ENCODE measurements at places on chromosomes 13 and 19.

DNA sequence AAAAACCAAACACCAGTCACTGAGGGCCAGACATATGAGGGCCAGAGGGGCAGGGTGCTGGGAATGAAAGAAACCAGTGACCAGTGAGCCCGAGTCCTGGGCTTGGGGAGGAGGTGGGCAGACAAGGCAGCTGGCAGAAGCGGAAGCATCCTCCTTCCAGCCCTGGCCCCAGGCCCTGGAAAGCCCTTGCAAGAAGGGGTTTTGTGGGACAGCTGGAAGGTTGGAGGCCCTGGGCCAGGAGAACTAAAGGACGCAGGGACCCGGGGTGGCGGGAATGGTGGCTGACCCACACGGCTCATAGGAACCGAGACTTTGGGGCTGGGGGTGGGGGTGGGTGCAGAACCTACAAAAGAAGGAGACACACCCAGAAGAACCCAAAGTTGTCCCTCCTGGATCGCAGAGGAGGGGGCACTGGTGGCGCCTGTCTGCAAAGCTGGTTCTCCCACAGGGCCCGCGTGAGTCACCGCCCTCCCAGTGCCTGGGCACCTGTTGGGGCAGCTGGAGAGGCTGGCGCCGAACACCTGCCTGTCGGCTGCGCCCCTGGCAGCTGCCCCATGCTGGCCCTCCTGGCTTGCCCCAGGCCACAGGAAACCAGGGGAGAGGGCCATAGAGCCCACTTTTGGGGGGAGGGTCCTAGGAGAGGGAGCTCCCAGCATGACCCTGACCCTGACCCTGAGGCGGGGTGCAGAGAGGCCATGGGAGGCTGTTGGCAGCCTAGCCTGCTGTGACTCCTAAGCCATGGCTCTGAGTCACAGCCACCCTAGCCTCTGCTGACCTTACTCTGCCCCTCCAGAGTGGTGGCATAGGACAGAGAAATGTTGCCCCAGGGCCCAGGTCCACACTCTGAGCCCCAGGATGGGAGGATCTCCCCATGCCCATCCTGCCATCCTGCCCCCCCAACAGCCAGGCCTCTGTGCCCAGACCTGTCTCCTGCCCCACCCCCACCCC, 802 bp downstream of the DMPK start:
- no peak for DNase-seq

DNA sequence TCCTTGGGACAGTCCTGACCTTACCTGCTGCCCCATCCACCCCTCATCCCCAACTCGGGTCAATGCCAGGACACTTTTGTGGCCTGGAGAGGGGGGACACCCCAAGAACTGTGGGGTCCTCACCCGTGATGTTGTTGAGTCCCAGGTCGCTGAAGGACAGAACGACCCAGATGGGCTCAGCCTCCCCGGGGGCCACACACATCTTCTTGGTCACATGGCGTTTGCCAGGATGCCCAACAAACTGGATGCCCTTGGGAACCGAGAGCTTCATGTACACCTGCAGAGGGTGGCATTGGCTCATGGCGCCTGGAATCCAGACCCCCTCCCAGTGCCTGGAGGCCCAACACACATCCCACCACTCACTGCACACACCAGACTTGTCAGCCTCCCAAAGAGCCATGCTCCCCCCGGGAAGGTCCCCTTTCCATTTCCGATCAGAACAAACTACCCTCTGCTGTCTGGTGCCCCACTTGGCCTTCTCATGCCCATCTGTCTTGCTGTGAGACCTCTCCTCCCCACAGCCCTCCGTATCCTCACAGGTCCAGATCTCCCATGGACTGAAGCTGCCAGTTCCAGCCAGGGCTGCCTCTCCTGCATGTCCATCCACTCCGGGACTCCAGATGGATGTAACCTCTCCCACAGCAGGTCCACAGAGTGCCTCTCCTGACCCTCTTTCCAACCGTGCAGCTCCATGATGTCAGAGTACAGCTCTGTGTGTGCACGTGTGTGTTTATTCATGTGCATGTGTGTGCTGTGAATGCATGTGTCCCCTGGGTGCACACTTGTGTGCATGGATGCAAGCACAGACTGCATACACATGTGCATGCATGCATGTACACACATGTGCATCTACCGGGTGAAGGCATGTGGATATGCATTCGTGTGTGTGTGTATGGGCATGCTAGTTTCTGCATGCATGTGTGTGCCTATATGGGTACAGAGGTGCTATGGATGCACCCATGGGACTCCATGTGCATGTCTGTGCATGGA, 58.4 kb downstream of the F2RL3 start:
- DNase-seq = no peak

- DNase-seq = no peak
Measured at GRCh38 chr13:24737042-24737441, 26.9 kb upstream of the RNF17 start.

GRCh38 chr13:59111751-59112171, 1052.0 kb downstream of the DIAPH3 start:
- DNase-seq = no peak

- no peak for DNase-seq
Measured at GRCh38 chr19:31627620-31628365, 278.6 kb upstream of the TSHZ3 start.

GRCh38 chr13:42109957-42110356, 61.5 kb downstream of the DGKH start:
- no peak for DNase-seq

GRCh38 chr13:91739751-91740150, 341.3 kb downstream of the GPC5 start:
- no peak for DNase-seq

DNA sequence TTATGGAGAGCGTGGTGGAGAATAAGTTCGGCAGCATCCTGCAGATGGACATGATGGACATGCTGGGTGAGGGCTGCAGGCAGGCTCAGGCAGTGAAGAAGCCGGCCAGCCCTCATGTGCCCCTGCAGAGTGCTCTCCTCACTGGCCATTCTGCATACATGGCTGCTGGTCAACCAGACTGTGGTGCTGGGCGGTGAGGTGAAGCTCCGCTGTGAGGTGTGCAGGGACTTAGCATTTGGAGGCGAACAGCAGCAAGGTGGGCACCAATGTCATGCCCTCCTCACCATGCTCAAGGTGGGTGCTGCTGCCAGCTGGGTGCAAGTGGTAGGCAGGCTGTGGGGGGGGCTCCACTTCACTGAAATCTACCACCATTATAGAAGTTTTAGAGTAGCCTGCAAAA, 5.7 kb upstream of the ZNF492 start:
- no peak for DNase-seq

DNA sequence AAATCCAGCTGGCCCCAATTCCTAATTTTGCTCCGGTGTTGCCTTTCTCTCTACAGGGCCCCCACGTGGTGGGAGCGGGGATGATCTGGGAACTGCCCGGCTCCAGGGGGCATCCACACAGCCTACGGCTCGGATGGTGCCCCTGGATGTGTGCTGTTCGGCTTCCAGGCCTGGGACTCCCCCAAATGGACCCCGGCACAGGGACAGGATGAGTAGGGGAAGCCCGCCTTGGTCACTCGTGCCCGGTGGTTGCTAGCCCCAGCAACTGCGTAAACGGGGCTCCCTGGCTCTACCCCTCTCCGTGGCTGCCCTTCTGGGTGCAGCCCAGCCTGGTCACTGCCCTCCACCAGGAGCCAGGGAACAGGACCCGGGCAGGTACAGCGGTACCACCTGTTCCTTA, 111.5 kb downstream of the TEX26 start:
- DNase-seq = no peak

DNA sequence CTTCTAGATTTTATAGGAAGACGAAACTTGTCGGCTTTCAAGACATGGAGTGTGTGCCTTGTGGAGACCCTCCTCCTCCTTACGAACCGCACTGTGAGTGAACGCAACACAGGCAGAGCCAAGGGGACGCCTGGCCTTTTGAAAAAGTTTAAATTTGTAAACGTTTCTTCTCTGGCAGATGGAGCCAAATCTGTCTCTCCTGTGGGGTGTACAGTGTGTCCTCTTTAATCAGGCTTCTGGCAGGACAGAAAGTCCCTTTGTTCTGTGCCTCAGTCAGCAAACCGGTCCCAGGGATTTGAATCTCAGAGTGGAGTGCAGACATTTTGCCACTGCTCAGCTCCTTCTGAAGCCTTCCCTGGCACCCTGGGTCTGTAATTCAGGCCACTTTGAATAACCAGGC, 56.5 kb downstream of the TNFRSF19 start:
- DNase-seq = no peak

DNA sequence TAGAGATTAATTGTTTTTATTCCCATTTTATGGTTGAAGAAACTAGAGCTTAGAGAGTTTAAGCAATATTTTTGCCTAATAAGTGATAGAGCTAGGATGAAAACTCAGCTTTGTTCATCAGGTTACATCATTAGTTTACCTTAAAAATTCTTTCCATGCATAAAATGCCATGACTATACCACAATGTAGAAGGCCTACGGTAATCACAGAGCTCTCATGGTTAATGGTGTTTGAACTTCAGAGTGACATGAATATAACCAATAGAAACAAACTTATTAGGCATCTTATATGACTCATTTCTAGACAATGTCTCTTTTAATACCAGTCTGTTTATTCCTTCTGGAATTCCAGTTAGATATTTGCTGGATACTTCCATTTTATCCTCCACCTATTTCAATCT, 78.5 kb downstream of the FGF9 start:
- no peak for DNase-seq

GRCh38 chr19:16850133-16850532, 20.9 kb downstream of the SIN3B start:
- DNase-seq = no peak

DNA sequence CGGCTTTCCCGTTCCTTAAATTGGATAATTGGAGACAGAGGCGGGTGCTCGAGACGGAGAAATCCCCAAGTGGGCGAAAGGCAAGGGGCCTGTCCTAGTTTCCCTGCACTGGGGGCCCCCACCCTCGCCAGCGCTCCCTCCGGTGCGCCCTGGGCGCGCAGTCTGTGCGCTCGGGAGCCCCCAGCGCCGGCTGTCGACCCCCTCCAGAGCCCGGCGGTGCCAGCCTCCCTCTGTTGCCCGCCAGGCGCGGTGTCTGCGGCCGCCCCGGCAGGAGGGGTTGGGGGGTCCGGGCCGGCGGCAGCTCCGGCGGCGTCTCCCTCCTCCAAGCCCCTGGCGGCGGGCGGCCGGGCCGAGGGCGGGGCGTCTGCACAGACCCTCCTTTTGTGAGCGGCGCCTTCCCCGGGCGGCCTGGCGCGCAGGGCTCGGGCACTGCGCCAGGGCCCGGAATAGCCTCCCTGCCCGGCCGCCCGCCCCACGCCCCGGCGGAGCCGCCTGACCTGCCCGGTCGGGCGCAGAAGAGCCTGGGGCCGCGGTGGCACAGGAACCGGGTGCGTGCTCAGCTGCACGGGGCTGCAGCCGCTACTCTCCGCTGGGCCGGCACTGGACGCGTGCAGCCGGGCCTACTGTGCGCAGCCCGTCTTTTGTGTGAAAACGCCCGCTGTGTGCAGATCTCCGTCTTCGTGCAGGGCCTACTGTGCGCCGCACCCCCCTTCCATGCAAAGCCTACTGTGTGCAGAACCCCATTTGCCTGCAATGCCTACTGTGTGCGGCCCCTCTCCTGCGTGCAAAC, 13.2 kb downstream of the GADD45B start:
- DNase-seq = no peak

DNA sequence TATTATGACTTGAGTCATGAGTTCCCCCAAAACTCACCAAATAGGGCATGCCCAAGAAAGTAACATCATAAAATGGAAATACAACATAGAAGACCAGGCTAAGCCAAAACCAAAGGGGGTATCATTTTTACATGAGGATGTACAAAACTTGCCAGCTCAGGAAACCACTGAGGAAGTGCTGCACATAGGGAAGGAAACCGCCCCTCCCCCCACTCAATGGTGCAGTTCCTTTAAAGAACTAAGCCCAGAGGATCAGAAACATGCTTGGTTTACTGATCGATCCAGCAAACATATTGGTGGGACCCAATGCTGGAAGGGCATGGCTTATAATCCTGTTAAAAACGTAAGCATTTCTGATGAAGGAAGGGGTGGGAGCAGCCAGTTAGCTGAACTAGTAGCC, 4.2 kb upstream of the ZNF486 start:
- DNase-seq = no peak

DNA sequence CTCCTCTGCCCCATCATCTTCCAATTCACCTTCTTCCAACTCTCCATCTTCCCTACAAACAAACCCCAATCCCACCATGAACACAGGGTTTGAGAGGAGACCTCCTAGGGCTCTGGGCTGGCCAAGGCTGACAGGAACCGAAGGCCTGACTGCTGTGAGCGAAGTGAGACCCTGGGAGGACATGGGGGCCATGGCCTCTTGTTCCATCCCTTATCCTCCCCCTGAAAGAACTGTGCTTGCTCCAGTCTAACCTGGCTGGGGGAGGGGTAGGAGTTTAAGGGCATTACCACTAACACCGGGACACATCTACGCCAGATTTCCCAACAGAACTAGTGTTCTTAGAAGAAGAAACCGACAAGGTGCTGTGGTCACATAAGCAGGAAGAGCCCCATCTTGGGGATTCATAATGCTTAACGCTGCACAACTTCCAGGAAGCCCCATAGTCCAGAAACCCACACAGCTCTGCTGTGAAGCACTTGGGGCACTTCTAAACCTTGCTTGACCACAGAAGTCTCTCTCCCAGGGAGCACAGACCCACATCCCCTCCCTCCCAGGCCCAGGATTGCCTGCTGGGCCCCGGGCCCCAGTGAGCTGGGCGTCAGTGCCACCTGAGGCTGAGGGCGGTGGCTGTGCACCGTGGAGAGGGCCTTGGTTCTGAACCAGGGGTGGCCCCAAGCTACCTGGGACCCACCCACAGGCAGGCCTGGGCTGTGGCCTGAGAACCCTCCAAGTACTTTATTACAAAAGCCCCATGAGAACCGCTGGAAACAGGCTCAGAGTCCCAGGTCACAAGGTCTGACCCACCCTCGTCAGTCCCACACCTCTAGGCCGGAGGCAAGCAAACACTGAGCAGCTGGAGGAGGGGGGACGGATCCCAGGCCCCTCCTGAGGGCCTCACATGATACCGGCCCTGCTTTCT, 18.8 kb downstream of the ZC3H4 start:
- DNase-seq = no peak

- DNase-seq = no peak
Measured at GRCh38 chr13:22428188-22428828, 752.5 kb upstream of the SGCG start.

- DNase-seq = peak; percentile 24
Measured at GRCh38 chr19:5001615-5002014, 32.7 kb downstream of the KDM4B start.

DNA sequence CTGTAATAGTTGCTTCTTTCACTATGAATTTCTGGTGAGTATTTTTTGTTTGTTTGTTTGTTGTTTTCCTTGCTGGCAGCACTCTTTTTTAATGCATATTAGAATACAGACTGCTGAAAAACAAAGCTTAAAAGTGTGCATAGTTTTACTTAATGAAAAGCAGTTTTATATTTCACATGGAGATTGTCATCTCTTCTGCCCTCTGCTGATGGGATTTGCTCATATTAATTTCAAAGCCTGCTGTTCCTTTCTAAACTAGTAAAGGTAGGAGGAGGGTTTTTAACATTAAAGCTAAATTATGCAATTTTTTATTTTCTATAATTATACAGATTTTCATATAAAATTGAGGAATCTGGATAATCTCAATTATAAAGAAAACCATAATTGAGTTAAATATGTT, 692.6 kb upstream of the SLITRK1 start:
- no peak for DNase-seq

All from stimulated activated CD4-positive, alpha-beta T cell treated with anti-CD3 and anti-CD28 coated beads, TNF-alpha, amount 100 ng/mL, for 1 hour (primary cell).